ENCODE measurements at places on chromosomes 7 and 10.

DNA sequence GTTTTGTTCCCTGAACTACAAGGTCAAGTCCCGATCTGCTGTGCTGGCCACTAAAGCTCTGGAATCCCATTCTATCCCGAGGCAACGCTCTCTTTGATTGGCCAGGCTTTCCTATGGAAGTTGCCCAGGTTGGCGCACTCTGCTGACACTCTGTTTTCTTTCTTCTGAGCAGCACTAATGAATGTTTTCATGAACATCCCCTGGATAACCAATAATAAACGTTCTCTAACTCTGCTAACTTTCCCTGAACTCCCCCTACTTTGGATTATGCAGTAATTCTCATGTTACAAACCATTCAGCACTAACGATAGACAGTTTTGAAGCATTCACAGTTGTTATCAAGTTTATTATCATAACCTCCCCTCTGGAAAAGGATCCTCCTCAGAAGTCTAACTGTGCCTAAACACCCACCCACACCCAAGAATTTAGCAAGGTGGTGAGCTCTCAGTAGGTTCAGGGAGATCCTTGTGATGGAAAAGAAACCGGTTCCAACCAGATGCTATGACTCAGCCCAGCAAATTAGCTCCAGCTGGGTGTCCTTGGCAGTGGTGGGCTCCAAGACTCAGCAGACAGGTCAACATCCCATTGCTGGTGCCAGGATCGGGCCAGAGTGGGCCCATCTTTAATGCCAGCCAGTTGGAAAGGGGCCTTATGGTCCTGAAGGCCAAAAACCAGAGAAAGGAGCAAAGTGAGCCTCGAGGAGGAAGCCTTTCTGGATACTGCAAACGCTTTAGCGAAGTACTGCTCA, 68.4 kb downstream of the CREB3L2 start:
- DNase-seq: no peak

DNA sequence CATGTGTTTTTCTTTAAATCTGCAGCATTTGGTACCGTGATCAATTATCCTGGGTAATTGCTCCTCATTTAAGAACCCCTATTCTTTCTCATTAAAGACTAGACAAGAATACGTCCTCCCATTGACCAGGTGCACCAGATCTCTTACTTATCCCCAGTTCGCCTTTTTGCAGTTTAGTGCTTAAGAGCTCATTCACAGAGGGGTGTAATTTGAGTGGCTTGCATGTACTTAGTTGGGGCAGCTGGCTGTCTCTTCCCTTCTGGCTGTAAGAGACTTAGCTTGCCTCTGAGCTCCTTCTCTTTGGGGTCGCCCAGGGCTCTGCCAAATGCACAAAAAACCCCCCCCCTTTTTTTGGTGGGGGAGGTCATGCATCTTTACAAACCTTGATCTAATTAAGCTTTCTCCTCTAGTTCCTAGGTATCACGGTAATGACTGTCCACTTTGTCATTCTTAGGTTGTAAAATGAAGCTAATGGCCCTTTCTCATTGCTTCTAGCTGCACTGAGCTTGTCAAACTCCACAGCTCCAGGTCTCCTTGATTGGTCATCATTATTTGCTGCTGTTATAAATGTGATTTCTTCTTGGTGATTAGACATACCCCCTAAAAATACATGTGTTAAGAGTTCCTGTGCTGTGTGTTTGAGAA, 26.3 kb downstream of the GAD2 start:
- no peak for DNase-seq

DNA sequence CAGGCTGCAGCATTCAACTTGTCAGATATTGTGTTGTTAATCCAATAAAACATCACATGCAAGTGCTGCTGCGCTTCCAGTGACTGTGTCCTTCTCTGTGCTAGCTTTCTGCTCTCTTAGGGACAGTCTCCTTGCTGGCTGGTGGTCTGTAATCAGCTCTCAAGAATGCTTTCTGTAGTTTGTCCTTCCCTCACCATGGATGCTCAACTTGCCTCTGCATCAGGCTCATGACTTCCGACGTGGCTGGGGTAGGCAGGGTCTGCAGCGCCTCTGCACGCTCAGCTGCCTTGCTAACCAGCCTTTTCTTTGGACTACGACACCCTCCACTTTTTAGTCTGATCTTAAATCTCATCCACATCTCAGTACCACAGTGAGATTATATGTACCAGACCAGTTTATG, 58.3 kb downstream of the MMRN2 start:
- no peak for DNase-seq

DNA sequence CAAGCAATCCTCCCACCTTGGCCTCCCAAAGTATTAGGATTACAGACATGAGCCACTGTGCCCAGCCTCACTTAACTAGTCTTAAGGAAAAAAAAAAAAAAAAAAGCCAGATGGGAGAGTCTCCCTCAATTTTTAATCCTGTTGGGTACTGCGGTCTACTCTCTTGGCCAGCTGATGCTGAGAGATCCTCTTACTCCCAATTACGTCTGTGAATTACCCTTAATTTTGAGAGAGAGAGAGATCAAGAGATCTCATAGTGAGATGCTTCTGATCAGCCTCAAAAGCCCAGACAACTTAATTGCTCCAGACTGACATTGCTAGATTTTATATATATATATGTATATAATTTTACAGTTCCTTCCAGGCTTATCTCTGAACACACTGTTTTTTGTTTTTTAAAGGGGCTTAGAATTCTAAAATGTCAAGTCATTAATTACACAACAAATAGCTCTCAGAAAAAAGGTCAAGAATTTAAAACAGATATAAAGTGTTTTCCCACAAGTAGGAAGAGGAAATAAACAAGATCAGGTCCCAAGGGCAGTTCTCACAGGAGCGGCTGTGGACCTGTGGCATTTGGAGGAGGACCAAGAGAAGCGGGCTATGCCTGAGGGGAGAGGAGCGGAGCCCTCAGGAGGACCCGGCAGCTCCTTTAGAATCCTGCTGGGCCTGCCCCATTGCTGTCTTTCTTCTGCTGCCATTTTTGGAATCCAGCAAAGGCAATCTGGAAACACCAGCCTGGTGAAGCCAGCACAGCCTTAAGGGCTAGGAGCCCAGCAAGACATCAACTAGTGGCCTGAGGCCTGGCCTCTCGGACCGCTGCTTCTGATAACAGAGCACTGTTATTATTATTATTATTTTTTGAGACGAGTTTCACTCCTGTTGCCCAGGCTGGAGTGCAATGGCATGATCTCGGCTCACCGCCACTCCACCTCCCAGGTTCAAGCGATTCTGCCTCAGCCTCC, 30.1 kb downstream of the DENND2A start:
- DNase-seq: no peak

GRCh38 chr7:108254259-108254658, 124.1 kb upstream of the LAMB4 start:
- DNase-seq: no peak

GRCh38 chr10:63798599-63799498, 277.6 kb downstream of the REEP3 start:
- DNase-seq: peak; percentile 81

Measured in fibroblast of skin of left biceps (primary cell).